Spinal cord (tissue), 10 donors: ENCODE measurements at places on chromosomes 16 and 17. TPM values are rescaled to one million over a fixed set of nuclear protein-coding genes. Genes with fewer than 3 reads are reported as not detected.

DNA sequence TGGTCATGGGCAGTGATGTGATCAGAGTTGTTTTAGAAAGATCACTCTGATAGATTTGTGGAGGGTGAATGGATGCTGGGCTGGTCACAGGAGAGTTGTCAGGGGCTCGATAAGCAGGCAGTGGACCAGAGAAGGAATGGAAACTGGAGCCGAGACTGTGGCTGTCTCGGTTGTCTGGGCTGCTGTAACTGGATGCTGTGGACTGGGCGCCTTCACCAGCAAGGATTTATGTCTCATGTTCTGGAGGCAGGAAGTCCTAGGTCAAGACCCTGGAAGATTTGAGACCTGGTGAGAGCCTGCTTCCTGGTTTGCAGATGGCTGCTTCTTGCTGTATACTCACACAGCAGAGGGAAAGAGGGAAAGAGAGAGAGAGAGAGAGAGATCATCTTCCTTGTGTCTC is 203.6 kb downstream of the HS3ST4 start:
- peaks cover 3% of the 10 kb centered on the region for H3K4me1 ChIP-seq
- no peaks in the 10 kb centered on the region for H3K36me3 ChIP-seq
- H3K27me3 ChIP-seq = no peaks in the 10 kb centered on the region
- DNase-seq = no peak
- H3K4me3 ChIP-seq = no peak overlapping the region
- no peak overlapping the region for H3K27ac ChIP-seq

DNA sequence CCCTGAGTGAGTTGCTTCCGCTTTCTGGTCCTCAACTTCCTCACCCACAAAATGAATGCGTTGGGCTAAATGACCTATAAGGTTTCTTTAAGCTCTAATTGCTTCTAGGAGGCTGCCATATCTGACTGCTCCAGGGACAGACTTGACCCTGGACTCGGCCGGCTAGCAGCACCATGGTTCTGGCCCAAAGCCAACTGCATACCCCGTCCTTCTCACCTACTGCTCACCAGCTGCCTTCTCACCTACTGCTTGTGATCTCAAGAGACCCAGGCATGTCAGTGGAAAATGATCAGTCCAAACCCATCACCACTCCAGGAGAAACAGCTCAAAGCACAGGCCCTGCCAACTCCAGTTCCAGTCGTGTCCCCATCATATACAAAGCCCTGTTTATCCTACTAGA is 124.3 kb upstream of the IRX5 start:
- no peaks in the 10 kb centered on the region for H3K36me3 ChIP-seq
- no peak overlapping the region for H3K4me3 ChIP-seq
- no peak for DNase-seq
- no peaks in the 10 kb centered on the region for H3K4me1 ChIP-seq
- no peak overlapping the region for H3K27ac ChIP-seq

- no peaks in the 10 kb centered on the region for H3K27me3 ChIP-seq
- no peaks in the 10 kb centered on the region for H3K36me3 ChIP-seq
- H3K4me1 ChIP-seq = peaks cover 7% of the 10 kb centered on the region
- no peak for DNase-seq
- no peak overlapping the region for H3K27ac ChIP-seq
Measured at GRCh38 chr17:37494401-37494831, 4.7 kb downstream of the DUSP14 start.

GRCh38 chr16:62034231-62035114 is 1.8 kb downstream of the CDH8 start:
- H3K27ac ChIP-seq = peak overlapping the region; percentile 55
- H3K4me1 ChIP-seq = peaks cover 29% of the 10 kb centered on the region
- peaks cover 41% of the 10 kb centered on the region for H3K27me3 ChIP-seq
- H3K36me3 ChIP-seq = no peaks in the 10 kb centered on the region

DNA sequence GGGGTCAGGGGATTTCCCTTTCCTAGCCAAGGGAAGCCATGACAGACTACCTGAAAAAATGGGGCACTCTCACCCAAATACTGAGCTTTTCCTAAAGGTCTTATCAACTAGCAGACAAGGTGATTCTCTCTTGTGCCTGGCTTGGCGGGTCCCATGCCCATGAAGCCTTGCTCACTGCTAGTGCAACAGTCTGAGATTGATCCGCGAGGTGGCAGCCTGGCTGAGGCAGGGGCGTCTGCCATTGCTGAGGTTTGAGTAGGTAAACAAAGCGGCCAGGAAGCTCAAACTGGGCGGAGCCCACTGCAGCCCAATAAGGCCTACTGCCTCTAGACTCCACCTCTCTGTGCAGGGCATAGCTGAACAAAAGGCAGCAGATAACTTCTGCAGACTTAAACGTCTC is 152.6 kb upstream of the PMFBP1 start:
- H3K27me3 ChIP-seq = no peaks in the 10 kb centered on the region
- no peak overlapping the region for H3K27ac ChIP-seq

- H3K27me3 ChIP-seq = peaks cover 24% of the 10 kb centered on the region
- no peak for DNase-seq
- no peaks in the 10 kb centered on the region for H3K4me1 ChIP-seq
- no peak overlapping the region for H3K4me3 ChIP-seq
- no peak overlapping the region for H3K27ac ChIP-seq
Measured at GRCh38 chr16:49343291-49343690, 30.3 kb upstream of the C16orf78 start.

Gene GPT2
- 32.5 TPM for total RNA-seq

Gene MARCHF10
- total RNA-seq = 2.5 TPM

Gene RGS11
- 13.0 TPM for total RNA-seq

Gene IGF2BP1
- 7.5 TPM for total RNA-seq
